ENCODE measurements at places on chromosomes 6 and 20. TPM values are rescaled to one million over a fixed set of nuclear protein-coding genes. Genes with fewer than 3 reads are reported as not detected.

TMEM217 gene
- total RNA-seq: 4.3 TPM

SYCP2 gene
- 0.30 TPM for total RNA-seq

SNAP25 gene
- total RNA-seq: 0.15 TPM

CD164 gene
- 212 TPM for total RNA-seq

TDRD6 gene
- not detected for total RNA-seq

TP53TG5 gene
- not detected for total RNA-seq

ATXN1 gene
- 13.0 TPM for total RNA-seq

HCK gene
- total RNA-seq: not detected

DLL1 gene
- 1.7 TPM for total RNA-seq

VAPB gene
- 9.4 TPM for total RNA-seq
